ENCODE measurements at places on chromosomes 2 and 18.

DNA sequence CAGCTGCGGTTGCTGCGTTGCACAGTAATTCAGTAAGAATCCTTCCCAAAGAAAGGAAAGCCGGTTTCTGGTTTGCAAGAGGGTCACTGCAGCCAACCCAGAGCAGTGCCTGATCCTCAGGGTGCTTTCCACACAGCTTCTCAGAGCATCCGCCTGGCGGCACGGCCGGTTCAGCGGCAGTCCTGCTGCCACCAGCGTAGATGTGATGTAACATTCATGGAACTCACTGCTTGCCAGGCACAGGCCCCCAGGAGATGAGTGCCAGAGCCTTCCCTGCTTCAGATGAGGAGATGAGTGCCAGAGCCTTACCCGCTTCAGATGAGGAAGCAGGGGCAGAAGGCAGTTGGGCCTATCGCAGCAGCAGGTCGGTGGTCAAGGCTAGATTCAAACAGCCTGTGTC lies 230.2 kb downstream of the GBX2 start:
- no peak for DNase-seq

GRCh38 chr2:45256867-45257641 lies 247.8 kb upstream of the SIX2 start:
- no peak for DNase-seq

DNA sequence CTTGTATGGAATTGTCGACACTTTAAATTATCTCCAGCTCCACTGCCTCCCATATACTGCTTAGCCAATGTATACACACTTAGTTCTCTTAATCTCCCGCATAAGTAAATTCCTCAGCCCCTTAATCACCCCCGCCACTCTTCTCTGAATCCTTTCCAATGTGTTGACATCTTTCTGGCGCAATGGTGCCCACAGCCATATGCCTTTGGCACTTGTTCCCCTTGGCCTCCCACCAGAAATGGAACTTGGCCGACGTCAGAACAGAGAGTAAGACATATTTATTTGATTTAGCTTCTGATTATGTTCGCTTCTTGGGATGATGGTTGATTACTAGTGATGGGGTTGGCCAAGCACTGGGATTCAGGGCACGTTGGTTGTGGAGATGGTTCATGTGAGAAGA lies 1089.3 kb upstream of the CELF4 start:
- DNase-seq = no peak

- no peak for DNase-seq
Observed at GRCh38 chr2:200393191-200393590, 86.7 kb downstream of the SPATS2L start.

GRCh38 chr2:219279151-219279915 lies at the start of gene DNAJB2:
Gene DNAJB2 (plus strand): TSS chr2:219279366. CDS start chr2:219279834, 468 bp downstream.
- DNase-seq = peak; percentile 98

All from T1000 (cell line).